ENCODE measurements at places on chromosomes 7 and 10.

DNA sequence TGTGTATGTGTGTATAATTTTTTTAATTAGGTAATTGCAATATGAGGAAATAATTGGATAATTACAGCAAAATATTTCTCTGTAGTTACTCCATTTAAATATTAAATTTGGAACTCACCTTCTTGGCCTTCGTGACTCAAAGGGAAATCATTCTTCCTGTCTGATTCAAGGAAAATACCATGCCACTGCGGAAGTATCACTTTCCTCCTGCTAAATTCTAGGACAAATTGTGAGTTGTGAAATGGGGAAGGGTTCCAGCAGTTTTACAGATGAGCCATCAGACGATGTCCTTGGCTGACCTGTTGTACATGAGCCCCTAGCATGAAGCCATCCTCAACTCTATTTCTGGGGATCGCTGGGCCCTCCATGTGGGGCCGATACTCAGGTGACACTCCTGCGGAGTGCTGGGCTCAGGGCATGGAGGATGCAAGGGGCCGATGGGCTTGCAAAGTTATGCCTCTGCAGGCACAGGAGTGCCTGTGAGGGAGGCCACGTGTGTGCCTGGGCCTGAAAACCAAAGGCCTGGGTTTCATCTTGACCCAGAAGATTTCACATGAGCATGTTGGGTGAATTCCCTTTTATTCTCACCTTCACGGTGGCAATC is 179.6 kb upstream of the TCERG1L start:
- DNase-seq, result no peak

GRCh38 chr7:603152-603951 is 83.7 kb upstream of the PDGFA start:
- no peak for DNase-seq

GRCh38 chr10:76628801-76629200 is 1008.8 kb downstream of the KCNMA1 start:
- no peak for DNase-seq

DNA sequence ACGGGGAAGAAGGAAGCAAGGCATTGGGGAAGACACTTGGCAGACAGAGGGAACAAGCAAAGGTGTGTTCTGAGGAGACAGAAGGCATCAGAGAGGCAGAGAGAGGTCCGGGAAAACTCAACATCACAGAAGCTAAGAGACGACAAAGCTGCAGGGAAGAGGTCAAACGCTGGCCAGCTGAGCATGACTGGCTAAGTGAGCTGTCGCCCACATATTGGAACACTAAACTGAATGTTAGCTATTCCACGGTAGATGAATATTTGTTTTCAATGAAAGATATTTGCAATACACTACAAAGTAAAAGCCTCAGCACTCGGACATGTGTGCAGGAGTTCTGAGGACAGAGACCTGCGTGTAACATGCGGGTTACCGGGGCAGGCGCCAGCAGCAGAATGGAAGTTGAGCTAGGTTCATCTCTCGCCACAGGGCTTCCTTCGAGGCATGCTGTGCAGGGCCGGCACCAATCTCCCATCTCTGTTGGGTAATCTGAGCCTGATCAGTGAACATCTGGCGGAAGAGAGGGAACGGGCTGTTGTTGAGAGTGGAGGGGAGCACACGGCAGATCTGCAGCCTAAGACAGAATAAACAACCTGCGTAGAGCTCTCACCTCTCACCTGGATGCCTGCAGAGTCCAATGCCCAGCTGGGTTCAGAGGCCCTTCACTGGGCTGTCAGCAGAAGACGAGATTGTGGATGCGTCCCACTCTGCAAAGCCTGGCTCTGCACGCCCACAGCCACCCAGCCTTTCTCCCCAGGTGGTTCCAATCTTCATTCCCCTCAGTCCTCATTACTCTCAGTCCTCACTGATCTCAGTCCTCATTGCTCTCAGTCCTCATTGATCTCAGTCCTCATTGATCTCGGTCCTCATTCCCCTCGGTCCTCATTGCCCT is 35.9 kb downstream of the INSIG1 start:
- DNase-seq, result no peak

DNA sequence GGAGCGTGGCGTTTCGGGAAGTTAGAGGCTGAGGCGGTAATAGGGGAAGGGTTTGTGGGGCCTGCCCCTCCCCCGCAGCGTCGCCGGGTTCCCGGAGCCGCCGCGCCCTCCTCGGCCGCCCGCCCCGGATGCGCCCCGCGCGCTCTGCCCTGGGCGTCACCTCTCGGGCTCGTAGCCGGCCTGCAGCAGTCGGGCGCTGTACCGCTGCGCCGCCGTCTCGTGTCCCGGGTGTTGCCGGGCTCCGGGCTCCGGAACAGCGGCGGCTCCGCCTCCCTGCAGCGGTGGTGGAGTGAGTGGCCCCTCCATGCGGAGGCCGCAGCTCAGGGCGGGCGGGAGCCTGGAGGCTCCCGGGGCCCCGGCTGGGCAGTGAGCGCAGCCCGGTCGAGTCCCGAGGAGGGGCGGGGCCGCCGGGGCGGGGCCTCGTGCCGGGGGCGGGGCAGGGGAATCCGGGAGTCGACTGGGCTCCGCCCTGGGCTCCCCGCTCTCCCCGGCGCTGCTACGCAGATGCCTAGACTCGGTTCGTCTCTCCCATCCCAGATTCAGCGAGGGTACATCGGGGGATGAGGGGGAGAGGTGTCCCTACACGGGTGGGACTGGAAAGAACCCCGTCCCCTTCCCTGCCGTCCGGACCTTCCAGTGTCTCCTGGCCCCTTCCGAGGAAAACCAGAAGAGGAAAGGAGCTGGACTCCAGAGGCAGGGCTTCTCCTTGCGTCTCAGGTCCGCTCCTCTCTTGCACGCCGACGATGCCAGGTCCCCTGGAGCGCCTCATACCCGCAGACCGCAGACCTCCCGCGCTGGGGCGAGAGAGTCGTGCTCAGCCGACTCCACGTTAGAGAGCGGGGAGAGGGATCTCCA is at the start of gene IMPDH1:
Gene IMPDH1 (minus strand): TSS at position 387 of the 855 bp plus-strand sequence. CDS start 81 bp downstream, at position 306.
- DNase-seq, result peak; percentile 99

GRCh38 chr10:43230101-43230908 is 36.6 kb downstream of the RASGEF1A start:
- no peak for DNase-seq

- no peak for DNase-seq
These were observed 38.6 kb downstream of the RAPGEF5 start for GRCh38 chr7:22318376-22318775.

DNA sequence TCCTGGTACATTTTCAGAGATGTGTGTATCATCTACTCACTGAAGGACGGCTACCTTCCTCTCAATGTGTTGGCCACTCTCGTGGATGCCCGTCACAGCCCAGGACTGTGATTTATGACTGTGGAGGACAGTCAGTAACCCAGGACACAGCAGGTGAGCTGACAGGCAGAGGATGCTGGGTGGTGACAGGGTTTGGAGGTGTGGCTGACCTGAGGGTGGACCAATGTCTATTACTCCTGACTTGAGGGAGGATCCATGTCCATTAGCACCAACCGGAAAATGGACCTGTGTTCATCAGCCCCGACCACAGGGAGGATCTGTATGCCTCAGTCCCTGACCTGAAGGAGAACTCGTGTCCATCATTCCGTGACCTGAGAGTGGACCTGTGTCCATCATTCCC is 96.1 kb downstream of the ADCY1 start:
- no peak for DNase-seq

- no peak for DNase-seq
These were observed 312.6 kb downstream of the FGFR2 start for GRCh38 chr10:121285406-121286196.

All from AG08396 (cell line).